ENCODE measurements at places on chromosomes 6 and 20.

GRCh38 chr6:98539741-98540140, 294.6 kb upstream of the POU3F2 start:
- DNase-seq: no peak

- DNase-seq: no peak
Measured at GRCh38 chr6:110596354-110596753, 119.9 kb upstream of the SLC22A16 start.

DNA sequence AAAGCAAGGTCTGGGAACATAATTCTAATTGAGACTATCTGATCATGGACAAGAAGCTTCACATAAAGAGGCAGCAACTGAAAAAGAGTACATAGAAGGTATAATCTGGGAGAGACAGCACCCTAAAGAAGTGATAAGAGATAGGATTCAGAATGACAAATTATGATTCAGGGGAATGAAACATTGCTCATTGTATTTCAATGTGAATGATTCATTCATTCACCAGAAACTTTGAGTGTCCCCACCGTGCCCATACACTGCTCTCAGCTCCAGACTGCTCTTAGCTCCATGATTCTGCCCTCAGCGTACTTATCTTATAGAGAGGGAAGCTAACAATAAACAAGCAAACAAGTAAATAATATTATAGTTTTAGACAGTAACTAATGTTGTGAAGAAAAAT, 329.3 kb upstream of the IRAK1BP1 start:
- no peak for DNase-seq

GRCh38 chr6:37134036-37134395, 35.9 kb upstream of the PIM1 start:
- no peak for DNase-seq

DNA sequence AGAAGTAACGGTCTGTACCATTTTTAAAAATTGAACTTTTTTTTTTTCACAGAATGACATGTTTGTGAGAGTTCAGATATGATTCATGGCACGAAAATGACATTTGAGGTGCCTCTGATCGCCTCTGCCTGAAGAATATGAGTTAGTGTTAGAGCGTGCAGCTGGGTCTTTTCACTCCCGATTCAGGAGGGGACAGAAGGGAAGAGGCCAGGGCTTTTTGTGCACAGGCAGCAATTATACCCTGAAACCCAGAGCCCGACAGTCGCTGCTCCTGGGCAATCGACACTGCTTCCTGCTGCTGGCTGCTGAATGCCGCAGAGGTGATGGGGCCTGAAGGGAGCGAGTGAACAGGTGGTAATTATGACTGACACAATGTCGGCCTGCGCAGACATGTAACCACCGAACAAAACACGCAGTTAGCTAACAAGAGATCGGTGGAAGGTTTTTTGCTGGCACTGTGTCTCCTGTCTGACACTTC, 652.0 kb upstream of the NOX3 start:
- DNase-seq: no peak

DNA sequence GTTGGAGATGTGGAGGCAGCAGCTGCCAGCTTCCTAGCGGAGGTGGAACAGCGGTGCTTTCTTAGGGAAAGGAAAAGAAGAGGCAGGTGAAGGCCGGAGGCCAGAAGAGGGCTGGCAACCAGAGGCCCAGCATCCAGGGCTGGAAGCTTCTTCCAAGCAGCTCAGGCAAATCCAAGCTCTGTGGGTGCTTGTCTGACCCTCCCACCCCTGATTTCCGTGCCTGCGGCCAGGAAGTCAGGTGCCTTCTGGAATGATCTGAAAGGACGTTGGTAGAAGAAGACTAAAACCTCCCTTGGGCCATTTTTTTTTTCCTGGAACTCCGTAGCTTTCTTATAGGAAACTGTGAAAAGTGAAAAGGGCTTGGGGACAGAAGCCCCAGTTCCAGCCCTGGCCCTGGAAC, 33.1 kb upstream of the GABRR1 start:
- DNase-seq: no peak

DNA sequence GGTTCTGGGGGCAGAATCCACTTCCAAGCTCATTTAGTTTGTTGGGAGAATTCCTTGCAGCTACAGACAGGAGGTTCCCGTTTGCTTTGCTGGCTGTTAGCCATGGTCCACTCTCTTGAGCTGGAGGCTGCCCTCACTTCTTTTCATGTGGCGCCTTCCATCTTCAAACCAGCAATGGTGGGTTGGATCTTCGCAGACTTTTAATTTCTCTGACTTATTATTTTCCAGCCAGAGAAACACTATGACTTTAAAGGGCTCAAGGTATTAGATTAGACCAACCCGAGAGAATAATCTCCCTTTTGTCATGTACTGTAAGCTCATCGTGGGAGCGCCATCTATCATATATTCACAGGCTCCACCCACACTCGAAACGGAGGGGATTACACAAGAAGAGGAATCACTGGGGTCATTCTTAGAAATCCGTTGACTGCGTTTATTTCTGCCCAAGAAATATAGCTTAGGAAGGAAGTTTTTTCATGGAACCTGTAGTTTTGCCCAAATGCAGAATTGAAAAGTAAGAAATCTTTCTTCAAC, 38.9 kb downstream of the SAMD5 start:
- no peak for DNase-seq

DNA sequence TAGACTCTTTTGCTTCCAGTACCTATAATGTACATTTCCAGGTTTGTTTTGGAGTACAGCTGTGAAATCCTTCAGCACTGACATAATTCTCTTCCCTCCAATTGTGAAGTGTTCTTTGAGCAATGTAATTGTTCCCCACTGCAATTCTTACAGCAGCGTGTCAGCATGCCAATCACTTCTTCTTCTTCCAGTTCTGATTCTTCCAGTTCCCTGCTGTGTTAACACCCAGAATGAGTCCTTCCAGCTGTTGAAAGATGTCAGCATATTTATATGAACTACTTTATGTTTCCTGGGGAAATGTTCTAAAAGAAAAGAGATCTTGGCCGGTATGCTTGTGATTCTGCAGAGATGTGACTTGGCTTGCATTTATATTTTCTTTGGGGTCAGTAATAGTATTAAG, 213.9 kb downstream of the UNC5CL start:
- DNase-seq: no peak

- DNase-seq: no peak
Measured at GRCh38 chr6:87705070-87705691, 3.1 kb upstream of the AKIRIN2 start.

DNA sequence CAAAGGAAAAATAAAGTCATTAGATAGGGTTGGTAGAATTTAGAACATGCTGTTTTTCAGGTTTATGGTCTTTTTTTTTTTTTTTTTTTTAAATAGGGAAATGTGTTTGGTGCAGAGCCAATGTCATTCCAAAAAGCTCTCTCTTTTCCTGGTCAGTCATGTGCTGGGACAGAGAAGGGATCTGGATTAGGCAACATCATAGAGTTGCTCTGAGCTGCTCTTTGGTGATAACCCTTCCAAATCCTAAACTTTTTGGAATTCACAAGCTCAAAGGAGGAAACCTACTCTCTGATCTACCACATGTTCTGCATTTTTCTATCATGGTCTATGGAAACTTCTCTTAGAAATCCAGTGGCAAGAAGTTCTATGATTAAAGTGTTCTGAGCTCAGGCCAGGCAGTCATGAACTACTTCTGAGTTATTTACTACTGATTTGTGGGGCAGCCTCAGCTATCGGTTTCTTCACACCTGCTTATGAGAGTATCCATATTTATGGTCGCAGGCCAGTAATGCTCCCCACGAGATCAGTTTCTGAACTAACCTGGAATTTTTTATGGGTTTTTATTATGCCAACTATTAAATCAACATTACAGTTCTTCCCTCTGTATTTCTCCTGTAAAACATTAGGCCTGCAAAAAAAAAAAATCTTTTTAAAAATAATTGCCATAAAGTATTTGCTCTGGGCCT, 4.8 kb downstream of the EDN1 start:
- DNase-seq: no peak

DNA sequence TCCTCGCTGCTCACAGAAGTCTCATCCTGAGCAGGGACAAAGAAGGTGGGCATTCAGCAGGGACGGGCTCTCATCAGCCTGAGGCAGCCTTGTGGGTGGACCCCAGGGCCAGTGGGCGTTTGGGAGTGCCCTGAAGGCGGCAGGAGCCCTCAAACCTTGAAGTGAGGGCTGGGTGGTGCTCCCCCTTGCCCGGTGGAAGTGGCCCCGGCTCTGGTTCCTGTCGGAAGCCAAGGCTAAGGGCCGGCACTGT, 110.5 kb downstream of the NOL4L start:
- no peak for DNase-seq

- no peak for DNase-seq
Measured at GRCh38 chr6:5403076-5403475, 141.8 kb downstream of the FARS2 start.

GRCh38 chr6:137811121-137811915, 55.7 kb upstream of the TNFAIP3 start:
- peak; percentile 72 for DNase-seq

DNA sequence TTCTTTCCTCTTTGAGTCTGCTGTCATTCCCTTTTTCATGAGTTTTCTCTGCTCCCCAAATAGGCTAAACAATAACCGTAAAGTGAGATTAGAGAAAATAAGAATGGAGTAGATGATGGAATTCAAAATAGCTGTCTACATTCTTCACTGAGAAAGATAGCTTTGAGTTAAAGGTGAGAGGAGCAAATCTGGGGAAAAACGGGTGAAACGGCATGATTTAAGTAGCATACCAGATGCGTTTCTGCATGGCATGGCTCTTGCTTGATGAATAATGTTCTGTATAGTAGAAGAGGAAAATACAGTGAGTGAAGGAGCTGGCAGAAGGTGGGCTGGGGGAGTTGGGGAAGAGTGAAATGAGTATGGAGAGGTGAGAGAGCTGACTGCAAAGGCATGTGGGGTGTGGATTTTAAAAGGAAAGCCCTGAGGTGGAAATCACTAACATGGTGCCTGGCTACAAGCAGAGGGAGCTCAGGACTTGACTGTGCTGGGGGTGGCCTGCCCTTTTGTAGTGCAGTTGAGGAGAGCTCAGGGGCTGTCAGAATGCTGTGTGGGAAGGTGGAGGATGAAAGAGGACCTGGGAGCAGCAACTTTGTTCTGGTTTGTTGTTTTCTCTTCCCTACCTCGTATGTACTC, 8.8 kb downstream of the BICRAL start:
- no peak for DNase-seq

DNA sequence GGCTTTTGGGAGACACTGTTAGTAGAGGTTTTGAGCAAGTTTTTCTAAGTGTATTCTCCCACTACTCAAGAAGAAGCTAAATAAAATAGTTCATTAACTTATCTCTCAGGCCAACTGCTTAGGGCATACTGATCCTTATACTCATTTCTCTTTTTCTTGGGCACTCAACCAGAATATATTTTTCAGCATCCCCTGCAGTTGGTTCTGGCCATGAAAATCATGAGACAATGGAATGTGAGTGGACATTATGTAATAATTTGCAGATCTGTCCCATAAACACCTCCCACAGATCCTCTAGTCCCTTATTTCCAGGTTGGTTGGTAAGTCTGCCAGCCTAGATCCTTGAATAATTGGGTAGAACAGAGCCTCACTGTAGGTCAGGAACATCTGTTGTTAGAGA, 136.7 kb downstream of the AIG1 start:
- DNase-seq: no peak

GRCh38 chr6:12132351-12133222, 120.5 kb downstream of the HIVEP1 start:
- no peak for DNase-seq

- DNase-seq: no peak
Measured at GRCh38 chr20:50916257-50916656, 15.0 kb downstream of the ADNP start.

GRCh38 chr6:89411145-89412070, 665 bp downstream of the RRAGD start:
- DNase-seq: no peak

DNA sequence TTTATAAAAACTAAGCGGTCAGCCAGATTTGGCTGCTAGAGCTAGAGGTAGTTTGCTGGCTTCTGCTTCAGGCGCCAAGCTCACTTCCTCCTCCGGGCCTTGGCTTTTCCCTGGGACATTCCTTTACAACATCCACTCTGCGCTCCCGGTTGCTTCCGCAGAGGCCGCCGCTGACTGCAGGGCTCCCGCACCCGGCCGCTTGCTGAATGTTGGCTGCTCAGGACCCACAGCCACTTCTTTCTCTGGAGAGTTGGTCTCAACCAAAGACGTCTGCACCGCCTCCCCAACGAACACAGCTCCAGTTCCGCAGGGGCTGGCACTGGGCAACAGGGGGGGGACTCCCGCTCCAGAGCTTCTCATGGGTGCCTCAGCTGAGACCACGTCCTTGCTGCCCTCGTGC, 282.8 kb downstream of the TFAP2C start:
- DNase-seq: no peak

Measured in amniotic stem cell (primary cell).